ENCODE measurements at places on chromosomes 4 and X. TPM values are rescaled to one million over a fixed set of nuclear protein-coding genes. Genes with fewer than 3 reads are reported as not detected.

The FMR1 gene
- total RNA-seq, result 92.3 TPM

The HERC5 gene
- 13.5 TPM for total RNA-seq

The RTL3 gene
- not detected for total RNA-seq

The SLIT2 gene
- not detected for total RNA-seq

All from CD8-positive, alpha-beta T cell (primary cell).